ENCODE measurements at places on chromosomes 7 and 10. TPM values are rescaled to one million over a fixed set of nuclear protein-coding genes. Genes with fewer than 3 reads are reported as not detected.

DNA sequence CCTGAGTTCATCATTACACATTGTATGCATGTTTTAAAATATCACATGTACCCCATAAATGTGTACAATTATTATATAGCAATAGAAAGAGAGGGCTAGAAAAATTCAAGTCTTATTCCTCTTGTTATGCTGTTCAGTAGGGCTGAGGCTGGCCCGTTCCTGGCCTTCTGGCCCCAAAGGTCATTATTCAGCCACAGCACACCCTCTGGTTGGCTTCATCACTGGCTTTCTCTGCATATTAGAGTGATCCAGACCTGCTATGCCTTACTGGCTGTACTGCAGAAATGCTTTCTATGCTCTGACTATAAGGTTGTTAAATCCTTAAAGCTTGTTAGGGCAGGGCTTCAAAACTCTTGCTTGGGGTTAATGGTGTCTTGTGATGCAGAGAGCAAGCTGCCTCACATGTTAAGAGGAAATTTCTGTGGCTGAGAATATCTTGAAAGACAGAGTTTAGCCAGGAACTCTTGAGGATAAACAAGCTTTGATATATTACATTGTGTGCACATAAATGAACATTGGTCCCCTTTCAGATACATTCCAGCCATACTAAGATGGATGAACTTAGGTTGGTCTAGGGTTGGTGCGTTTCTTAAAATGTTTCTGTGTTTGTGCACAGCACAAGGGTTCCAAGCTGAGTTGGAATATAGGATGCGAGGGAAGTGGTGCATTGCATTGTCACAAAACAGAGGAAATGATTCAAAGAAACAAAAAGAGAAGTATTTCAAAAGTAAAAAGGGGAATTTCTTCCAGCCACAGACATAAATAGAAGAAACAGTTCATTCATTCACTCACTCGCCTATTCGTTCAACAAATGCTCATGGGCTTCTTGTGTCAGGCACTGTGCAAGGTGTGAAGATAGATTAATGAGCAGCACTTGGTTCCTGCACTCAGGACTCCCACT lies 61.6 kb upstream of the WDR11 start:
- no peak for DNase-seq
- no peak overlapping the region for H3K27ac ChIP-seq
- H3K27me3 ChIP-seq, result no peaks in the 10 kb centered on the region
- H3K4me1 ChIP-seq, result no peaks in the 10 kb centered on the region

GRCh38 chr7:38241071-38241470 lies 32.4 kb downstream of the TARP start:
- DNase-seq, result no peak
- H3K4me3 ChIP-seq, result no peak overlapping the region
- no peaks in the 10 kb centered on the region for H3K36me3 ChIP-seq
- no peaks in the 10 kb centered on the region for H3K4me1 ChIP-seq
- no peak overlapping the region for H3K27ac ChIP-seq

GRCh38 chr10:129843702-129844101 lies 120.4 kb downstream of the EBF3 start:
- H3K36me3 ChIP-seq, result no peaks in the 10 kb centered on the region
- no peaks in the 10 kb centered on the region for H3K4me1 ChIP-seq
- no peak overlapping the region for H3K27ac ChIP-seq
- no peak overlapping the region for H3K4me3 ChIP-seq

GRCh38 chr10:110857265-110858171 lies 14.2 kb upstream of the PDCD4 start:
- DNase-seq, result no peak
- H3K4me3 ChIP-seq, result no peak overlapping the region
- H3K27ac ChIP-seq, result peak overlapping the region; percentile 33

DNA sequence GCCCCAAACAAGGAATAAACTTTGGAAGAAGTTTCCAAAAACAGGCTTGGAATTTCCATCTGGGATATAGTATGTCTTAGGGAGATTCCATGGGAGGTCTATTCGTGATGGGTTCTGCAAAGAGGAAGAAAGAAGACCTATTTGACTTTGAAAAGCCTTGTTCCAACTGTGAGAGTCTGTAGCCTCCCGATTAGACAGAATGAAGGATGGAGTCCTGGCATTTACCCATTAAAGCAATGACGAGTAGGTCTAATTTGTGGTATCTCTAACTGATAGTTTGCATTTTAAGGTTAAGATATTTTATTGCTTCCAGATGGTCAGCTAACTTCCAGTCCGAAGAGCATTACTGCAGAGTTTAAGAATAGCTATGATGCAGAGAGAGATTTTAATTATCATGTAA lies 19.5 kb upstream of the GALNT17 start:
- H3K36me3 ChIP-seq, result no peaks in the 10 kb centered on the region
- no peaks in the 10 kb centered on the region for H3K4me1 ChIP-seq
- DNase-seq, result no peak
- no peak overlapping the region for H3K27ac ChIP-seq
- H3K4me3 ChIP-seq, result no peak overlapping the region

- H3K4me3 ChIP-seq, result no peak overlapping the region
- no peak for DNase-seq
- H3K27ac ChIP-seq, result no peak overlapping the region
- no peaks in the 10 kb centered on the region for H3K36me3 ChIP-seq
- H3K27me3 ChIP-seq, result no peaks in the 10 kb centered on the region
Observed at GRCh38 chr10:76315240-76315639, 883.8 kb downstream of the LRMDA start.

BZW2 gene
- total RNA-seq, result 41.0 TPM

- no peaks in the 10 kb centered on the region for H3K36me3 ChIP-seq
- H3K27me3 ChIP-seq, result no peaks in the 10 kb centered on the region
- H3K4me1 ChIP-seq, result peaks cover 10% of the 10 kb centered on the region
- no peak for DNase-seq
Observed at GRCh38 chr10:90930971-90931871, 10.3 kb upstream of the ANKRD1 start.

GRCh38 chr7:5586279-5586962 lies 162.8 kb upstream of the TNRC18 start:
- H3K4me3 ChIP-seq, result no peak overlapping the region
- H3K36me3 ChIP-seq, result no peaks in the 10 kb centered on the region
- no peak overlapping the region for H3K27ac ChIP-seq
- H3K4me1 ChIP-seq, result peaks cover 1% of the 10 kb centered on the region

TMEM273 gene
- total RNA-seq, result 3.3 TPM

- no peak overlapping the region for H3K27ac ChIP-seq
- DNase-seq, result peak; percentile 44
- no peaks in the 10 kb centered on the region for H3K27me3 ChIP-seq
- H3K4me1 ChIP-seq, result no peaks in the 10 kb centered on the region
Observed at GRCh38 chr7:85041605-85042216, 145.1 kb downstream of the SEMA3D start.

DNA sequence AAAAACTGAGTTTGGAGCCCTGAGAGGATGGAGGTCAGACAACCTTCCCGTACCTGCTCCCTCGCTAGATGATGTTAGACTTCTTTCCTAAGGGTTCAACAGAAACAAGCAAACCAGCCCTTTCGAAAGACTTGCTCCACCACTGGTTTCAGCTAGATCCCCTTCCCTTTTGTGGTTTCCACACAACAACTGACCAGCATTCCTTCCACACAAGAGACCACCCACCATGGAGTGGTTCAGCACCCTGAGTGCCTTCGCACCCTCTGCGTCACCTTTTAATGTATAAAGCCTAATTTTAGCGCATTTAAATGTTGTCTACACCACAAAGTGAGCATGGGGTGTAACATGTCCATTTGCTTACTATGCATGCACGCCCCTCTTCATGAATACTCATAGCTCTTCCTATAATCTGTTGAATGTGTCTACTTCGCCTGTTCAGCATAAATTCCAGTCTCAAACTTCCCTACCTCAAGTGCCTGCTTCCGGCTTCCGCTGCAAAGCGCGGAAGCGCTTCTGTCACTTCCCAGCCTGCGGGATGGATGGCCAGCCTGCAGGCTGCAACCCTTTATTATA lies 69.0 kb downstream of the TACC2 start:
- DNase-seq, result no peak
- no peaks in the 10 kb centered on the region for H3K36me3 ChIP-seq
- H3K27ac ChIP-seq, result no peak overlapping the region
- H3K4me1 ChIP-seq, result peaks cover 2% of the 10 kb centered on the region
- H3K4me3 ChIP-seq, result no peak overlapping the region
- no peaks in the 10 kb centered on the region for H3K27me3 ChIP-seq

DNA sequence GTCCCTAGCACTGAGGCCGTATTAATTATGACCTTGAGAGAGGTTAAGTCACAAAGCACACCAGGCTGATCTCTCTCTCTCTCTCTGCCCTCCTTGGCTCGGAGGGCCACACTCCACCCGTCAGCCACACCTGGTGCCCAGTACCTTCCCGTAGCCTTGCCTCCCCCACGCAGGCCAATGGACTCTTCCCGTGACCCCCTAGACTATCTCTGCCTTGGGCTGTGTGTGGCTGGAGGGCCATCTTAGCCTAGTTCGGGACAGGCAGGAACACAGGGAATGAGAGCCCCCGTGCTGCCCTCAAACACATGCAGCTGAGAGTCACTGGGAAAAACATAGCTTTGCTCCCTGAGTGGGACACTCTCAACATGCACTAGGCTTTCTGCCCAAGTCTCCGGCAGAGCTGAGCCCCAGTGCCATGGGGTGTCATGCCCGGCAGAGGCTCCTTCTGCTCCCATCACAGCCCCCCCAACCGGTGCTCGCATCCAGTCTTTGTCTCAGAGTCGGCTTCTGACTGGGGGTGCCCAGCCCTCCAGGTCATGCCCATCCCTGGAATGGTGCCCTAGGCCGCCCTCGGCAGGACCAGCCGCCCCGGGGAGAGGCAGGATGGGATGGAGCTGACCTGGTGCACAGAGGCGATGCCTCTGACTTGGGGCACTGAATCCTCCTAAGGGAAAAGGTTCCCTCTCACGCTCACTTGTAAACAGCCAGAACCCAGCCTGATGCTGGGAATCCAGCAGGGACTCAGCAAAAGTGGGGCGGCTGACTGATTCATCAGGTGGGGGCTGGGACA lies 63.0 kb downstream of the TCERG1L start:
- no peaks in the 10 kb centered on the region for H3K4me1 ChIP-seq
- no peaks in the 10 kb centered on the region for H3K27me3 ChIP-seq

- DNase-seq, result no peak
- no peaks in the 10 kb centered on the region for H3K27me3 ChIP-seq
- no peak overlapping the region for H3K27ac ChIP-seq
- H3K36me3 ChIP-seq, result no peaks in the 10 kb centered on the region
Observed at GRCh38 chr7:156063241-156063810, 251.1 kb upstream of the SHH start.

DNA sequence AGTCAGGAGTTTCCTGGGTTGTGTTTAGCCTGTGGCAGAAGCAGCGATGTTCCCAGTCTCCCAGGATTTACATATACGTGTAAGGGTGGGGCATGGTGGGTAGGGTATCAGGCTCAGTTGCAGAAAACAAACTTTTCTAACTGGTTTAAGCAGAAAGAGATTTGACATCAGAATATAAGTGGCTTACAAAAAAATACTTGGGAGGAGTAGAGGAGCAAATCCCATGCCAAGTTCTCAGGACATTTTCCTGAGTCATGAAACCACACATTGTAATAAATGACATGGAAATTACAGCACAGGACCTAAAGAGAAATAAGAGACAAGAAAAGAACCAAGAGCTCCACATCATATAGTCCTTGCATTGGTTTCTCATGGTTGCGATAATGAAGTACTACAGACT lies 26.2 kb upstream of the FRMD4A start:
- no peak for DNase-seq
- H3K36me3 ChIP-seq, result no peaks in the 10 kb centered on the region
- H3K4me3 ChIP-seq, result no peak overlapping the region

- no peaks in the 10 kb centered on the region for H3K36me3 ChIP-seq
- no peaks in the 10 kb centered on the region for H3K4me1 ChIP-seq
- no peak for DNase-seq
- no peaks in the 10 kb centered on the region for H3K27me3 ChIP-seq
- H3K27ac ChIP-seq, result no peak overlapping the region
Observed at GRCh38 chr7:77360104-77360503, 56.0 kb downstream of the GSAP start.

- no peak overlapping the region for H3K27ac ChIP-seq
- no peak overlapping the region for H3K4me3 ChIP-seq
- H3K4me1 ChIP-seq, result no peaks in the 10 kb centered on the region
- DNase-seq, result no peak
Observed at GRCh38 chr10:62870866-62871265, 54.7 kb upstream of the EGR2 start.

DNA sequence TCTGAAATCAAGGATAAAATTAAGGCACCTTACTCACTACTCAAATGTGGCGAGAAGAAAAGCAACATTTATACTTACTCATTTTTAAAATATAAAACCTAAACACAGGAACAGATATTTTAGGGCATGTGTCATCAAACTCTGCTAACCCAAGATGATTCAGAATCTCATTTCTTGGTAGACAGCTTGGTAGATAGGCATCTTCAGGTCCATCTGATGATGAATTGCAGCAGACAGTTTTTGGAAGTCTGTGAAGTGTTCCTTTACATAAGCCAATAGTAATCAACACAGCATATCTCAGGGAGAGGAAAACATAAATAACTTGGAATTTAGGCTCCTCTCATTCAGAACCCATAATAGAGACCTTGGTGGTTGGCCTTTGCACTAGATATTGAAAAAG lies 3.4 kb downstream of the HIPK2 start:
- DNase-seq, result no peak
- peaks cover 5% of the 10 kb centered on the region for H3K4me1 ChIP-seq
- no peak overlapping the region for H3K27ac ChIP-seq
- no peak overlapping the region for H3K4me3 ChIP-seq

PSD gene
- 30.9 TPM for total RNA-seq

All from ovary (tissue), 10 donors.